ENCODE measurements at places on chromosomes 3 and 15. TPM values are rescaled to one million over a fixed set of nuclear protein-coding genes. Genes with fewer than 3 reads are reported as not detected.

DNA sequence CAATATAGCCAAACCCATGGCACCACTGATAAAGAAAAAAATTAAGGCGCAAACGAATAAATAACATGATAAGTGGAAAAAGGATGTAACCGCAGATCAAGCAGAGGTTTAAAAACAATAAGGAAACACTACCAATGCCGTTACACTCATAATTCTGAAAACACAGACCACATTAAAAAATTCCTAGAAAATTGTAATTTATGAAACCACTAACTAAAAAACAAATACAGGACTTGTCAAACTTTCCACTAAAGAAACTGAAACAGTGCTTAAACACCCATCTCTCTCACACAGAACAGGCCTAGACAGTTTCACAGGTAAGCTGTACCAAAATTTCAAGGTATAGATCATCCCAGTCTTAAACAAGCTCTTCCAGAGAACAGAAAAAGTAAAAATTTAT is 28.4 kb downstream of the PCSK6 start:
- DNase-seq, result no peak

Gene OR5K2
- not detected for total RNA-seq

DNA sequence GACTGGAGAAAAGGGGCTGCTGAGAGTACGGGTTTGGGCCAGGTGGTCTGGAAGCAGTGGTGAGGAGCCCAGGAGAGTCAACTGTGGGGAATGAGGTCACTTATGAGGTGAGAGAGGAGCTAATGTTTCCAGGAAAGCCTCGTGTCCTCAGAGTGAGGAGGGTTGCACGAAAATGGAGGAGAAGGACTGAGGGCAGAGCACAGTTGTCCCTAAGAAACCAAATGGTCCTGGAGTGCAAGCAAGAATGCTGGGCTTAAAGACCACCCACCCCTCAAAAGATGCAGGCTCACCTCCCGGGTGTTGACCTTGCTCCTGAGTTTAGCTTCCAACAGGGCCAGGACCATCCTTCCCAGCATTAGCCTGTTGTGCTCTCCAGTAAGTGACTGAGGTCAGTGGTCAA is 133.2 kb downstream of the PDE8A start:
- no peak for DNase-seq

DNA sequence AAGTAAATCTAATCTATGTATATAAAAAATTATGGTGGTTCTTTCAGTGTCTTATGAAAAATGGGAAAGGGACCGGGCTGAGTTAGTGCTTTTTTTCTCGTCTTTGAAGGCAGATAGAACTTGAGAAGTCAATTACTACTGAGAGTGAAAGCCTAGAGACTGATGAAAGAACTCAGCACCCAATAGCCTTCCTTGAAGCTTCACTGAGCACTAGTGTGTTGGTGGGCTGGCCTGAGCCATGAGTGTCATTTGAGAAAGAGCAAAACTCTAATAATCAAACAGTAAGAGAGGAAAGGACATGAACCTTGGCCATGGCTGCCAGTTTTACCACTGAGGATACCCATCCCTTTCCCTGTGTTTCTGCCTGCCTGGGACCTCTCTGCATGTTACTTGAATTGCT is 428.3 kb upstream of the RASGRP1 start:
- DNase-seq, result no peak

DNA sequence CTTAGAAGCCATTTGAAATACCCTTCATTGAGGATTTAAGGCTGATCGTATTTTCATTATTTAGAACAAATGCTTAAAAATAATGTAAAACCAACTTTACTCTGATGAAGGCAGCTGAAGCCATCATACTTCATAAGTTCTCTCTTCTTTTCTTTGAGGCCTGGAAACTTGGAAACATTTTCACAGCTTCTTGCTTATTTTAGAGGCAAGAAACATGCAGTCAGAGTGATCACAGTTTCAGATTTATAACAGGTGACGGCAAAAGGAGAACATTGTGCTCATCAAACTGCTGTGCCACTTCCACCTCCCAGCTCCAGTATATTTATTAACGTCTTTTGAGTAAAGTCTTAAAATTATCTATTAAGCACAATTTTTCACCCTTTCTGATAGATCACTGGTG is 376.1 kb downstream of the PTPRG start:
- DNase-seq, result no peak

GRCh38 chr3:158808697-158809096 is 6.8 kb downstream of the MFSD1 start:
- DNase-seq, result peak; percentile 13

- peak; percentile 86 for DNase-seq
These were observed 114.1 kb upstream of the TPM1 start for GRCh38 chr15:62928242-62928999.

DNA sequence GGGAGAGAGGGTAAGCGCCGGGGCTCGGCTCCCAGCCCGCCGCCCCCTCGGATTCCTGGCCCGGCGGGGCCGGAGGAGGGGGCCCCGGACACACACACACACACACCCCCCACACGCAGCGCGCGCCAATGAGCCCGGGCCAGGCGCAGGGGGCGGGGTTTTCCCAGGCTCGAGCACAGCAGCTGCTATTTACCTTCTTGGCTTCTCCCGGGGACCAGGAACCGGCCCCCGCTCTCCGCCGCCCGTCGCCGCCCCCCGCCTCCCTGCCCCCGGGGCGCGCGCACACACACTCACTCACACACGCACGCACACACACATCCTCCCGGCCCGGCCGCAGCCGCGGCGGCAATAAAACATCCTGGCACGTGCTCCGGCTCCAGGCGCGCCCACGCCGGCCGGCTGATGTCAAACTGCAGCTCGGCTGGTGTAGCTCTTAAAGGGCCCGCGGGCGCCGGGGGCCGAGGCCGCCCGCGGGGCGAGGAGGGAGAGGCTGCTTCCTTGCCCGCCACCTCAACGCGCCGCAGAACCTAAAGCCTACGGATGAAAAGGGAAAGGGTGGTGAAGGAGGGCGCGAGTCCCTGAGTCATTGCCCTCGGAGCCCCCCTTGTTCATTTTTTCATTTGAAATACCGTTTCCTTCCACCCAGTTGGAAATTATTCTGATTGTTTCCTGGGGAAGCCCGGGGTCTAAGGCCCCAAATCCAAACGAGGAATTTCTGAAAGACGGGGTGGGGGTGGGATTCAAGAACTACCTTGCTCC is 1.0 kb upstream of the HES1 start:
- DNase-seq, result peak; percentile 99

Gene PLD1
- 19.4 TPM for total RNA-seq

DNA sequence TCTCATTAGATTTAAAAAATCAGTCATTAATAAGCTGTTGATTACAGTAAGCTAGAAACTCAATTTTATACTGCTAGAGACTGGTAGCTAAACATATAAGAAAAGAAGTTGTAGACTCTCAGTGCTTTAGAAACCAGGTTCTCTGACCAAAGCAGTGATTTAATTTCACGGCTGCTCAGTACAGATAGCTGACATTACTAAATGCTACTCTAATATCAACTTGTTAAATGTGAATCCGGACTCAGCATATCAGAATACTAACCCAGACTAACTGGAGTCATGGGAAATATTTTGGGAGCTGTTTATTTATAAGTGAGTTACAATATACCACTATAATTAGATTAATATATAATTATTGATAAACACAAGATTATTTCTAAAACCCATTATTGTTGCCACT is 80.4 kb downstream of the NEDD4 start:
- no peak for DNase-seq

Gene PML
- total RNA-seq, result 49.6 TPM

- DNase-seq, result no peak
These were observed 3.5 kb upstream of the KLF15 start for GRCh38 chr3:126360714-126361060.

- no peak for DNase-seq
These were observed 199.1 kb downstream of the TJP1 start for GRCh38 chr15:29623116-29623639.

GRCh38 chr3:97705764-97706163 is 58.8 kb upstream of the ARL6 start:
- no peak for DNase-seq

Gene GPR15
- not detected for total RNA-seq

- DNase-seq, result peak; percentile 7
These were observed 182.7 kb downstream of the CNTN6 start for GRCh38 chr3:1275495-1275894.

GRCh38 chr3:124137216-124137615 is 145.3 kb upstream of the ROPN1 start:
- DNase-seq, result no peak

Gene CHL1
- not detected for total RNA-seq

DNA sequence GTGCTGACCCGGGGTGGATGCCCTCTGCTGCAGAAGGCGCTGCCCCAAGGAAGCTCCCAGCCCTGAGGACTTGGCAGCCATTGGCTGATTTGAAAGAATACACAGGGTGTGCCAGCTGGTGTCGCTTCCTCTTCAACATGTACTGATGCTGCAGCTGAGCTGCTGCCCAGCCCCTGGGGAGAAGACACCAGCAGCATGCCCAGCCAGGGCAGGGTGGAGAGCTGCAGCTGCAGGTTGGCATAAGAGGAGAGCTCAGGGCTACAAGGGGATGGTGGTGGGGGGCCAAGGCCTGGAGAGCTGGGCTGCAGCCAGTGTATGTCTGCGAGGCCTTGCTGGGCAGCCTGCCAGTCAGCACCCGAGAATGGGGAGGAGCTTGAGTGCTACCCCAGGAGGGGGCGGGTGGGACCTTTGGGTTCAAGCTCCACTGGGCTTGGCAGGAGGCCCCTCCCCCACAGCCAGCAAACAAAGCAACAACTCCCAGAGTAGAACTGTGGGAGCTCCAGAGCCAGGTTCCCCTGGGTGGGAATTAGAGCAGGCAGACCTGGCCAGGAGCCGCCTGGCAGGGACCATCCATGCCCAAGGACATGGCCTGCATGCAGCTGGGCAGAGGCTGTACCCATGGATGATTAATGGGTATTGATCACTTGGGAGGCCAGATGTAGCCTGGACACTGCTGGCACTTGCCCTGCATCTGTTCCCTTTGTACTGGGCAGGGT is 9.2 kb upstream of the SEMA4B start:
- DNase-seq, result peak; percentile 46

GRCh38 chr3:113626503-113627371 is 69.7 kb downstream of the USF3 start:
- peak; percentile 61 for DNase-seq

Gene LRRC2
- 5.2 TPM for total RNA-seq

DNA sequence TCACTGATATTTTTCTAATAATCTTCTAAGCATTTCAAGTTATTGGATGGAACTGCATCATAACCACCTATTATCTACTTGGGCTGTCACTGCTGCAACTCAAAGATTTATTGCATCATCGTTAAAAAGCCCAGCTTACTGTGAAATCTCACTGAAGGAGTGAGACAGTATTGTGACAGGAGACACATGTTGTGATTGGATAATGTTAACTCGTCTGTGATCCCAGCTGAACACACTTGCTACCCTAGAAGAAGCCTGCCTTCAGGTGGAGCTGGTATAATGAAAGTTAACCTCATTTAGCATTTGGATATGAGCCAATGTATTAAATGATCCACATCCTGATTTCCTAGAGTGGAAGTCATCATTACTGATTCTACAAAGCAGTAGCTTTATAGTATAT is 138.1 kb downstream of the MAP2K5 start:
- DNase-seq, result peak; percentile 58

Gene PCOLCE2
- under 0.01 TPM for total RNA-seq

GRCh38 chr3:42051384-42052131 is 39.6 kb upstream of the TRAK1 start:
- DNase-seq, result no peak

DNA sequence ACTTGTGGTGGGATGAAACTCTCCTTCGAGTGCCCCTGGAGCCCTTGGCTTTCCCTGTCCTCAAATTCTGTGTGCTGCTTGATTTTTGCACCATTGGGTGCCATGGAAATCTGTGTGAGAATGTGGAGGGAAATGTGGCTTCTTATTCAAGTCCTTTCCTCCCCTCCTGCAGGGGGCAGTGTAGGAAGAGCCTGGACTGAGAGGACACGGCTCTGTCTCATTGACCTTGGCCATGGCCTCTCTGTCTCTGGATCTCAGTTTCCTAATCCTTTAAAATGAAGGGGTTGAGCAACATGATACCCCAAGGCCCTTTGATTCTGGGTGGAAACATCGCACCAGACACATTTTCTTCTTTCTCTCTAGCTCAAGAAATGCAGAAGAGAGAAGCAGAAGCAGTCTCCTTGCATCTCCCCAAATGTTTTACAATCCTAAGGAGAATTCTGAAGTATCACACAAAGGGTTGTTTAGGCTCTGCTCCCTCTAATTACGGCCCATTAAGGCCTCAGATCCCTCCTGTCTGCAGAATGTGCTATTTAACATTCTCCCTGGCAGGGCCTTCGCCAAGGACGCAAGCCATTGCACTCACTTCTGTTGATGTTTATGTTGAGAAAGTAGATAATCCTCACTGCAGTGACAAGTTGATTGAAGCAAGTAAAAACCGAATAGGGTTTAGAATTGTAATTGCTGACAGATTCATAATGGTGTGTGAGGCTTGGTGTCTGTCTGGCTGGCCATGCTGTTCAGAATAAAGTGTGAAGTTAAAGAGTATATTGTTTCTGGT is 169.1 kb downstream of the TPRG1 start:
- peak; percentile 28 for DNase-seq

GRCh38 chr3:149596134-149596770 is 61.6 kb downstream of the WWTR1 start:
- DNase-seq, result no peak

DNA sequence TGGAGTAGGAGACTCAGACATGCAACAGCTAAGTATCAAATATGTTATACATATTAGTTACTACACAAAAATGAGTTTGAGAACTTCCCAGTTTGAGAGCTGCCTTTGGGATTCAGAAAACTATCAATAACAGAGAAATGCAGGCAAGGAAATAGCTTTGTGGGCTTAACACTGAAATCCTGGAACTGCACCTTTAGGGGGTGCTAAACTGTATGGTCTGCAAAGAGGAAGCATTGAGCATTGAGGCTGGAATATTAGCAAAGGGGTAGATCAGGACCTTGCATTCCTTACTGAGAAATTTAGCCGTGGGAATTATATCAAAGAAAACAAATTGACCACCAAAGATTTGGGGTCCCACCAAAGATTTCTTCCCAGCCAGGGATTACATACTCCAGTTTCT is 580.0 kb downstream of the ZNF385D start:
- no peak for DNase-seq

Gene CD276
- 81.2 TPM for total RNA-seq

- no peak for DNase-seq
These were observed 36.6 kb upstream of the MAGEF1 start for GRCh38 chr3:184748219-184749135.

GRCh38 chr15:75723171-75723846 is 10.7 kb upstream of the CSPG4 start:
- DNase-seq, result no peak

GRCh38 chr3:76586471-76586870 is 453.4 kb upstream of the ROBO2 start:
- no peak for DNase-seq

Gene GPR149
- not detected for total RNA-seq

DNA sequence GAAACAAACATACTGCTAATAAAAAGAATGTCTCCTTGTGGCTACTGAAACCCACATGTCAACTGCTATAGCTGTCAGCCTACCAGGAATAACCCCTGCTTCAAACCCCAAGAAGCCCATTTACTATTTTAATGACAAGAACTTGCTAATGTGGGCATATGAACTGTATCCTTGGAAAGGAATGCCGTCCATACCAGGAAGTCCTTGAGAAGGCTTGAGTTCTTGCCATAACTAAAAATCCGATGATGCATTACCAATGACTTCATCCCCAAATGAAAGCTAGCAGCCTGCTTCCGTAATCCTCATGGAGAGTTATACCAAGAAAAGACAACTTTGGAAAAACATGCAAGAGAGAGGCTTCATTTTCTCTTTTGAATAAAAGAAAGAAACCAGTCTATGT is 34.8 kb downstream of the MINDY4B start:
- DNase-seq, result no peak

- DNase-seq, result peak; percentile 16
These were observed 3.7 kb upstream of the NGRN start for GRCh38 chr15:90261811-90262210.

Gene NRROS
- 0.32 TPM for total RNA-seq
